ENCODE measurements at places on chromosomes 13 and 19.
A peak's percentile ranks its signal among the peaks of the same experiment; 100 is the strongest.

DNA sequence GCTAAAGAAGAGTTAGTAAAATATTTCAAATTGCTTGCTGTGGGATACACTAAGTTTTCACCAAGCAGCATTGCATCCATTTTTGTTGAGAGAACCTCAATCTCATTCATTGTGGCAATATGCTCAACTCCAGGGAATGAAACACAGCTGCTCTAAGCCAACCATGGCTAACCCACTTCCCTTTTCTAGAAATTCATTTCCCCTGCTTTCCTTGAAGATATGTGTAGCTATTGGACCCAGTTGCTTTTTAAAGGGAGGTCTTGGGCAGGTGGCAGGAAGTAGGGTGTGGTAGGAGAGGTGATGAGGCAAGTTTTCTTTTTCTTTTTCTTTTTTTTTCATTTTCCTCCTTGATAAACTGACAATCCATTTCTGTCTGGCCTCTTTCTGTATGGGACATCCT lies 452.2 kb downstream of the FGF14 start:
- DNase-seq = no peak

DNA sequence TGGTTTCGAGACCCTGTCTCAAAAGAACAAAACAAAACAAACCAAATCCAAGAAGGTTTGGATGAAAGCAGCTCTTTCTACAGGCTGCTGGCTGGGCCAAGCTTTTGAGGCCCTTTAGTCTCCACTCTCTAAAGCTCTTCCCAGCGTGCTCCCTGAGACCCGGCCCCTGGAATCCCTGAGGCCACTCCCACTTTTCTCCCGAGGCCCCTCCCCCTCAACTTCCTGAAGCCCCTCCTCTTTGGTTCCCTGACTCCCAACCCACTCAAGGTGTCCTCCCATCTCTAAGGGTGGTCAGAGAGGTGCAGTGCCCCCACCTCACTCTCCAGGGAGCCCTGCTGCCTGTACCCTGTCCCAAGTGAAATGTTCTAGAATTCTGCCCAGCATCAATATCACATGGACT lies 10.6 kb downstream of the ERICH6B start:
- no peak for DNase-seq

DNA sequence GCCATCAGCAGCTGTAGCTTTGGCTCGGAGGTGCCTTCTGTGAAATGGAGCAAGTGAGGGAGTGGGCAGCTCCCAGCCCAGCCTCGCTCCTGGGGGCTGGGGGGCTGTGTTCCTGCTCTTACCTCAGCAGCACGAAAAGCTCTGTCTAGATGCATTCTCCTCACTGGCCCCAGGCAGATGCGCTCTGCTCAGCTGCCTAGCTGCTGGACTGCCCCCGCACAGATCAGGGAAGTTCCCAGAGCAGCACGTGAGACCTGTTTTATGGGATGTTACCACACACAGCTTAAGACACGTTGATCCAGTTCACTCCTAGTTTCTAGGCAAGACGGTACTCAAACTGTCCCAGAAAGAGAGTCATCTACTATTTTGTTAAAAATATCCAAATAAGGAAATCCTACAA lies 13.6 kb downstream of the LCP1 start:
- peak; percentile 7 for DNase-seq

GRCh38 chr13:23651887-23652286 lies 81.7 kb downstream of the TNFRSF19 start:
- DNase-seq = no peak

GRCh38 chr19:50801107-50801506 lies 10.9 kb downstream of the ACP4 start:
- DNase-seq = no peak

DNA sequence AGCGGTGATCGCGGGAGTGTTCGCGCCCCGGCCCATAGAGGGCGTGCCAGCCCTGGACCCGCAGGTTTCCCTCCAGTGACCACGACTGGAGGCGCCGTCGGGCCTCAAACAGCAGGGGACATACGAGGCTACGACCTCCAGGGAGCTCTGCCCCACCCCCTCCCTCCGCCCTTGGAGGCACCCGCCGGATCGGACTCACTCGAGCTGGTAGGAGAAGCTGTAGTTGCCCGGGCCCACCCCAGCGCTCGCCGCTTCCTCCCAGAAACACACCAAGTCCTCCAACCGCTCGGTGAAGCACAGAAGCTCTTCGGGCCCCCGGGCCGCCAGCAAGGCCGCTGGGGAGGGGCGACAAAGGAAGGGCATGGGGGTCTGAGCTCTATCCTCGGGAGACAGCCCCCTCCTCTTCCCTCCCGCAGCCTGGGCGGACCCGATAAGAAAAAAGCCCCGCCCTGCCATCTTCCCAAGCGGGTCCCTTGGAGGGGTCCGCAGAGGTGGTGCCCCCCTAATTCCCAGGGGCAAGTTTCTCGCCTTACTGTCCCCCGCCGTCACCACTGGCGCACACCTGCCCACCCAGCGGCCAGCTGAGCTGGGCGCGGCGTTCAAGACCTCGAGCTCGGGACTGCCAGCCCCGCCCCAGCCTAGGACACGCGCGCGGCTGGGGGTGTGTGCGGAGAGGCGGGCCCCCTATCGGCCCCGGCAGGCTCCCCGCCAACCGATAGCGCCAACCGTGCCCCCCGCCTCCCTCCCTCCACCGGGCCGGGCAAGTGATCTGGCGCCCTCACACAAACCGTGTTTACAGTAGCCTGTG lies 1.0 kb downstream of the EPOR start:
- peak; percentile 28 for DNase-seq

DNA sequence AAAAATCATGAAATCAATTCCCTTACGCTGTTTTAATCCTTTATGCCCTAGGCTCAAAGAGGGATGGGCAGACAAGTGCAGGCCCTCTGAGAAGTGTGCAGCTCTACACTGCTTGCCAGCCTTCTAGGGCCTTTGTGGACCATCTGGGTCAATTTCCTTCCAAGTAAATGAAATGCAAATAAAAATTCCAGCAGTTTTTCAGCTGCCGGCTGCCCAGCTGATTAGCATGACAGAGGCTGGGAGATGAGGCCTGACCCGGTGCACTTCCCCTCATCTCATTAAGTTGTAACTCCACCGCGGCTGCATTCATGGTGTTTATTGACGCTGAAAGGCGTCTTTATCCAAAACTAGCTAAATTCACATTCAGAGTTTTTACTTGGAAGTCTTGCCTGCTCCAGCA lies 47.5 kb upstream of the GSX1 start:
- no peak for DNase-seq

All from EH (cell line).